ENCODE measurements at places on chromosomes 7 and 10. TPM values are rescaled to one million over a fixed set of nuclear protein-coding genes. Genes with fewer than 3 reads are reported as not detected.
A peak's percentile ranks its signal among the peaks of the same experiment; 100 is the strongest.

DNA sequence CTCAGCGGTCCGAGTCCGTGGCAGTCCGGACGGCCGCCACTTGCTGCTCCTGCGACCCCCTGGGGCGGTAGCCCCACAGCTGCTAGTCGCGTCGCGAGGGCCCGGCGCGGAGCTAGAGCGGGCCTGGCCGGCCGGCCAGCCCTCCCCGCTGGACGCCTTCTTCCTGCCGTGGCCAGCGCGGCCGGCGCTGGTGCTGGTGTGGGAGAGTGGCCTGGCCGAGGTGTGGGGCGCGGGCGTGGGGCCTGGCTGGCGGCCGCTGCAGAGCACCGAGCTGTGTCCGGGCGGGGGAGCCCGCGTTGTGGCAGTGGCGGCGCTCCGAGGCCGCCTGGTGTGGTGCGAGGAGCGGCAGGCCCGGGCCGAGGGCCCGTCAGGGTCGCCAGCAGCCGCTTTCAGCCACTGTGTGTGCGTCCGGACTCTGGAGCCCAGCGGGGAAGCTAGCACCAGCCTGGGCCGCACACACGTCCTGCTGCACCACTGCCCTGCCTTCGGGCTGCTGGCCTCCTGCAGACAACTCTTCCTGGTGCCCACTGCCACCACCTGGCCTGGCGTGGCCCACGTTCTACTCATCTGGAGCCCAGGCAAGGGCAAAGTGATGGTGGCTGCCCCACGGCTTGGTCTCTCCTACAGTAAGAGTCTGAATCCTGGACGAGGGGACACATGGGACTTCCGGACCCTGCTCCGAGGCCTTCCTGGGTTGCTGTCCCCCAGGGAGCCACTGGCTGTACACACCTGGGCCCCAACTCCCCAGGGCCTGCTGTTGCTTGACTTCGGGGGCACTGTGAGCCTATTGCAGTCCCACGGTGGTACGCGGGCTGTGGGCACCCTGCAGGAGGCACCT lies 631 bp downstream of the HPS6 start:
- DNase-seq: peak; percentile 55

DNA sequence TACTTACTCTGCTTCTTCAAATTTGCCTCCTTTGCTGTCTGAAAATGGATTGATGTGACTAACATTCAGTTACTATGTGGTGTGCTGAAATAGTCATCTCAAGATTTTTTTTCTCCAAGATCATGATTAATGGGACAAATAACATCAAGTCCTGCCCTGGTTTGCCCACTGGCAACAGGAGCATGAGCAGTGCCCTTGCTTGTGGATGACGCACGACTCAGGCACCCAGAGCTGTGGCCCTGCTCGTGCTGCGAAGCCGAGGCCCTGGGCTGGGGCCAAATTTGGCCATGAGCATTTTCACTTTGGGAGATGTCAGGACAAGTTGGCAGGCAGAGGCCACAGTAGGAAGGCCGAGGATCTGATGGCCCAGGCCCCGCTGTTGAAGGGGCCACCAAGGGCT lies 239.8 kb upstream of the IGFBP3 start:
- DNase-seq: no peak

DNA sequence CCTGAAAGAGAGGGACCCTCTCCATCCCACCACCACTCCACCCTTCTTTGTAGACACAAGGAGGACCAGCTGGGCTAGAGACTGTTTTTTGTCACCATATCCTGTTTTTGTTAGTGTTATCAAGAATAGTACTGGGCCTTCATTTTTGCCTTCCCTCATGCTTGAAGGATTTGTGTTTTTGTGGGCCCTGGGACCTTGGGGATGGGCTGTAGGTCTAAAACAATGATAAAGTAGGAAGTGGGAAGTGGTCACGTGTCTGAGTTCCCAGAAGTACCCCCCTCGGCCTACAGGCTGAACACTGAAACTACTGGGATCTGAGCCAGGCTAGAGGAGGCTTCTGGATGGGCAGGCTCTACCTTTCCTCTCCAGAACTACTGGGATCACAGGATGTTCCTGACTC lies 8.9 kb downstream of the AGFG2 start:
- DNase-seq: no peak

GRCh38 chr7:101673951-101674350 lies 44.9 kb upstream of the MYL10 start:
- DNase-seq: no peak

DNA sequence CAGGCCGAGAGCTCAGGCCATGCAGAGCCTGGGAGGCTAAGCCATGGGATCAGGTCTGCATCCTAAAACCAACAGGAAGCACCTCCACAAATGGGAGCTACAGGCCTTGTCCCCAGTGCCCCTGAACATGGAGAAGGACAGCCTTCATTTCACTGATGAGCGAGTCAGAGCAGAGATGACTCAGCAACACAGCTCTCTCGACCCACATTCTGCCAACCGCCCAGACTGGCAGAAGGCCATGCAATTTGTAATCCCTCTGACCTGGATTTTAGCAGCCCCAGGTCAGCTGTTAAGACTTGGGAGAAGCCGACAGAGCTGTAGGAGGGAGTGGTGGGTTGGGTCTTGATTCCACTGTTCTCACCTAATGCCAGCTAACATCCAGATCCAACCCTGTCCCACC lies 25.5 kb downstream of the VOPP1 start:
- DNase-seq: no peak

- no peak for DNase-seq
Measured at GRCh38 chr10:72030762-72031543, 57.4 kb downstream of the SPOCK2 start.

Gene NEURL1
- total RNA-seq: 25.7 TPM

DNA sequence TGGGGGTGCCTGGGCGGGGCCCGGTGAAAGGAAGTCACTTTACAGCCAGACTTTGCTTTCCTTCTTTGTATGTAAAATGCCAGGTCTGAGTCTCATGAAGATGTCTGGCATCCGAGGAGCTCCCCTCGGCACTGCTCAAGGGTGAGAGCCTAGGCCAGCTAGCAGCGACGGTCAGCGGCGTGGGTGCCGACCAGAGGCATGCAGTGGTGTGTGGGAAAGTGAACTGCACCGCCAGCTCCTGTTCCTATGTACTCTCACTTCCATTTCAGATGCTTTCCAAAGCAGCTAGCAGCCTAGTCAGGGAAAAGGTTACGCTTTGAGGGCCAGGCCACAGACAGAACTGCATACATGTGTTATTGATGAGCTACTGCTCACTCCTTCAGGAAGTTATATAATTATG lies 172.8 kb downstream of the ZMYND11 start:
- no peak for DNase-seq

DNA sequence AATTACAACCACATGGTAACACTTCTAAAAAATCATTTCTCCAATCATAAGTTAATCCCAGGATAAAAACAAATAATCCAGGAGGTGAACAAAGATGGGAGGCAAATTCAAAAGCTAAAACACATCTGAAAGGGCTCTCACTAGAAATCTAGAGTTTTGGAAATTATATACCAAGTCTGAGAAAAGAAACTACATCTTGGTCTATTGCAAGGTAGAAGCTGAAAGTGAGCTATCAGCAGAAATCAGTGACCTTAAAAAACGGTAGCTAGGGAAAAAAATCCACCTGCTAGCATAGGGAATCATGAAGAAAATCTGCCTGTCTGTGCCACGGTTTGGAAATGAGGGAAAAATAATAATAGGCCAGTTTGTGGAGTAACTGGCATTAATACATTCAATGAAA lies 50.5 kb downstream of the POT1 start:
- no peak for DNase-seq

Measured in frontal cortex (tissue), 4 donors.